ENCODE measurements at places on chromosomes 16 and 17.

- no peak for DNase-seq
These were observed 51.3 kb downstream of the CCDC42 start for GRCh38 chr17:8693328-8693727.

- no peak for DNase-seq
These were observed 7.3 kb downstream of the GNA13 start for GRCh38 chr17:65049085-65049756.

DNA sequence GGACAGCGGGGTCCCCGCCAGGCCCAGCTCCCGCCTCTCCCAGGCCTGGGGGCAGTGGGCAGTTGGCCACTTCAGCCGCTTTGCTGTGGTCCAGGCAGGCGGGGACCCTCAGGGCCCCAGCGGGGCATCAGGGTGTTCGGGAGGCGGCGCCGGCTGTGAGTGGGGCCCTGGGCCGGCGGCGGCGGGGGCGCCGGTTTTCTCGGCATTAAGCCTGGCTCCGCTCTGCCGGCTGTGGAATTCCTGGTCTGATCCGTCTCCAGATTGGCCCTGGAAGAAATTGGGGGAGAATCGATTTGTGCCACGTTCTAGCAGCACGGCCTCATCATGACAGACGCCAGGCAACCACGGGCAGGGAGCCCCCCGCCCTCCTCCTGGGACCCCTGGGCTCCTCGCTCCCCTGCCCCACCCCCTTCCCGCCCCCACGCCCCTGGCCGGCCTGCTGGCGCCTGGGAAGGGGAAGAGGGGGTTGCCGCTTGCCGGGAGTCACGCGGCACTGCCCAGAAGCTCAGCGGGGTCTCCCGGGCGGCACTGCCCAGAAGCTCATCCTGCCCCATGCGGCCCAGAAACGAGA is 28.6 kb upstream of the SSTR5 start:
- no peak for DNase-seq

DNA sequence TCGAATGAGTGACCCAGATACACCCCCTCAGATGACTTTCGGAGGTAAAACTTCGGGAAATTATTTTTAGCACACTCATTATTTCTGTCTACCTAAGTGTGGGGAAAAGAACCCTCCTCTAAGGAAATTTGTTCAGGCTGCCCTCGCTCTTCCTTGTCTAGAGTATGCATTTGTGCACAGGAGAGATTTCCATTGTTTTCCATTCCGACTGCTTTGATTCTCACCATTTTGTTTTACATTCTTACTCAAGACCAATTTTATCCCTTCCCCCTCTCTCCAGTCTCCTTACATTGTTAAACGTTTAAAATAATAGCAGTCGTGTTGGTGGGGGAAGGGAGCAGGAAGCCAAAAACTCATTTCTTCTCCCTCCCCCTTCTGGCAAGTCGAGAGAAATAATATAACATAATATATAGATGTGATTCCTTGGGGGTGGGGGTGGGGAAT is 1.5 kb upstream of the CHD3 start:
- DNase-seq = no peak

DNA sequence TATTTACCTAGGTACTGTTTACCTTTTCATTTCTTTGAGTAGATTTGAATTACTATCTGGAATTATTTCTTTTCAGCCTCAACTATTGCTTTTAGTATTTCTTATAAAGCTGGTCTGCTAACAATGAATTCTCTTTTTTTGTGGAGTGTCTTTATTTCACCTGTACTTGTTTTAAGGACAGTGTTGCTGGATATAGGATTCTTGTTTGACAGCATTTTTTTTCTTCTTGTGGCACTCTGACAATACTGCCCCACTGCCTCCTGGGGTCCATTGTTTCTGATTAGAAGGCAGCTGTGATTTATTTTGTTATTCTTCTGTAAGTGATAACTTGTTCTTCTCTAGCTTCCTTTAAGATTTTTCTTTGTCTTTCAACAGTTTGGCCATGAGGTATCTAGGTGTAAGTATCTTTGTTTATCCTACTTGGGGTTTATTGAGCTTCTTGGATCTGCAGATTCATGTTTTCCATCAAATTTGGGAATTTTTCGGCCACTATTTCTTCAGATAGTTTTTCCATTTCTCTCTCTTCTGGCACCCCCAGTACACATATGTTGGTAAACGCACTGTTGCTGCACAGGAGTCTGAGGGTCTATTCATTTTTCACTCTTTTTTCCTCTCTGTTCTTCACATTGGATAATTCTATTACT is 130.4 kb downstream of the AATF start:
- no peak for DNase-seq

DNA sequence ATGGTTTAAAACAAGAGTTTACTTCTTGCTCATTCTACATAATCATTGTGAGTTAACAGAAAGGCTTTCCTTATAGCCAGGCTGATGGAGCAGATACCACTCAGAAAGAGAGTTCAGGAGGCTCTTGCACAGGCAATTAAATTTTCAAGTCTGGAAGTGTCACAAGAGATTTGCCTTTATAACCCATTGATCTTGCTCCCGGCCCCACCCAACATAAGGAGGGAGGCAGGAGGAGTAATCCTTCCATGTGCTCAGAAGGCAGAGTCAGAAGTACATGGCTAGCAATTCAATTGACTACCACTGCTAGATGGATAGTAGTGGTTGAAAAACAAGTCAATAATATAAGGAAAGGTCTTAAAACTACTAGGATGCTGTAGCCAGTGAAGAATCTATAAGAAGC is 346.3 kb upstream of the CDH11 start:
- no peak for DNase-seq

DNA sequence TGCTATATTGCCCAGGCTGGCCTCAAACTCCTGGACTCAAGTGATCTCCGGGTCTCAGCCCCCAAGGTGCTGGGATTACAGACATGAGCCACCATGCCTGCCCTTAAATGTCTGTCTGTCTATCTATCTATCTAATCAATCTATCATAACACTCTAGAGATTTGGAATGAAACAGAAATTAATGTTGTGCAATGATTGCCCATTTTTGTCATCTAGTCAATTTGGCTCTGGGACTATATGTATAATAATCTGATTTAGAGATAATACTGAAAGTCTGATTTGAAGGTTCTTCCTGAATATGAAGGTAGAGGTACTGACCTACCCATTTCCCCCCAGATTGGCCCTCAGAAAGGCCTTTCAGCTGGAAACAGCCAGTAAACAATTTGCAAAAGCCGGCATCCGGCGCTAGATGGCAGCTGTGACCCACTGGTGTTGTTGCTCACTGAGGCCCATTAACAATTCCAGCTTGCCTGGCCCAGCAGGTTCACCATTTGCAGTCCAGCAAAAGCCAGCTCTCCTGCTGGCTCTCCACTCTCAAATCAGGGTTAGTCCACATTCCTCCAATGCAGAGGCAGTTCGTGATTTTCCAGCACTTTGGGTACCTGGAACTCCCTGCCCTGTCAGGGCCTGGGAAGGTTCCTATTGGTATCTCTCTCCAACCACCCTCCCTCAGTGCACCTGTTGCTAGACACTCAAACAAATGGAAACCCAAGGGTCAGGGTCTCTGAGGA is 22.9 kb upstream of the C16orf87 start:
- DNase-seq = peak; percentile 36

GRCh38 chr16:19309178-19309577 is 23.6 kb downstream of the CLEC19A start:
- DNase-seq = no peak

- DNase-seq = no peak
These were observed 29.6 kb downstream of the NTN1 start for GRCh38 chr17:9050801-9051401.

GRCh38 chr17:76501827-76502307 is 644 bp upstream of the RHBDF2 start:
- no peak for DNase-seq

DNA sequence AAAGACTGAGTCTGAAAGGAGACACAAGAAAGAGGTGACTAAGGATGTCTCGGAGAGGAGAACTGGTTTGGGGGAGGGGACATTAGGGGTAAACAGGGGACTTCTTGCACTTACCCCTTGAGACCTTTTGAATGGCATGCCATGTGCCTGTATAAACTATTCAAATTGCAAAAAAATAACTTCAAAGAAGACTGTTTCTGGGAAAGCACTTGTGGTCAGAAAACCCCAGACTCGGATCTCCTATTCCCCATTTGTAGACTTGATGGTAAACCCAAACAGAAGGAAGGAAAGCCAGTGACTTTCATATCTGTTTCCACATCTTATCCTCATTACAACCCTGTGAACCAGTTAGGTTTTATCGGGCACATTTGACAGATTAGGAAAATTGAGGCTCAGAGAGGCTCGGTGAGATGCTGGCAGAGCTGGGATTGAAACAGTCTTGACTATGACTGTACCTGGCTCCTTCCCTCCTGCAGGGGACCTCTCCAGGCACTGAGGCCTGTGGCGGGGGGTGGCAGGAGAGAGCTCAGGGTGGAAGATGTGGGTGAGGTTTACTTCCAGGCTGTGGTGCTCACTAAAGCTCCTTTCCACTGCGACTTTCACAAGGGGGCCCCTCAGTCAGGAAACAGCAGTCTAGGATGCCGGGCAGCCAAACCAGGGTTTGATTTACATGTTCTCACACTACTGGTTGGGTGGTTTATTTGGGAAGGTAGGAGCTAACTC is 30.5 kb upstream of the PLCG2 start:
- DNase-seq = no peak

- DNase-seq = no peak
These were observed 118.2 kb upstream of the SMURF2 start for GRCh38 chr17:64780096-64781013.

- DNase-seq = no peak
These were observed 42.5 kb upstream of the TANC2 start for GRCh38 chr17:62923258-62924150.

DNA sequence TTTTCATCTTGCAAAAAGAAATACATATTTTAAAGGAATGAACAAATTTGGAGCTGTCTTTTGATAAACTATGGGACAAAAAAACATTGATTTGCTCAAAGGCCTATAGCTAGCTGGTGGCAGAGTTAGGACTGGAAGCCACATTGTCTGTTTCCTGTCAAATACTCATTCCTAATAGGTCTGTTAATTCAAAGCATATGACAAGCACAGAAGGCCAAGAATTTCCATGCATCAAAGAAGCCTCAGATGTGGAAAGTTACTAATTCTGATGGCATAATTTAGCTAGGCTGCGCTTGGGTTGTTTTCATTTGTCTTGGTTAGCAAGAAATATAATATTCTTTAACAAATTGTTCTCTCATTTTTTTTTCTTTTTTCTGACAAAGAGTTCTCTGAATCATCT is 98.0 kb downstream of the CDK5R1 start:
- no peak for DNase-seq

GRCh38 chr16:495127-495748 is 32.3 kb upstream of the CAPN15 start:
- peak; percentile 31 for DNase-seq

- no peak for DNase-seq
These were observed 30.5 kb downstream of the NAGPA start for GRCh38 chr16:5003211-5003610.

DNA sequence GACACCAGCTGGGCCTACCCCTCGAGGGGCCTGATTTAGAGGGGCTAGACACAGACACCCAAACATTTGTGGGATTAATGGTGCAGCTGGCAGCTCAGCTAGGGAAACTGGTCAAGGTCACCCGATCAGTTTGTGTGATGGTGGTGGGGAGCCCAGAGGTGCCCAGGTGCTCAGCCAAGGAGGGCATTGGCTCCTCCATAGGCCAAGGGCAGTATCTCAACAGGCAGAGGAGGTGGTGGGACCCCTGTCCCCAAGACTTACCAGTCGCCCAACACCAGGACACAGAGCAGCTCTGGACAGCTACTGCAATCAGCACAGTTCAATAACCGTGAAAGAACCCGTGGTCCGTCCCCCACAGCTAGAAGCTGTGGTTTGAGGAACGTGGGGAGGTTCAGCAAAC is 120.9 kb downstream of the C16orf78 start:
- no peak for DNase-seq

- DNase-seq = no peak
These were observed 32.8 kb downstream of the NETO2 start for GRCh38 chr16:47110939-47111338.

- DNase-seq = no peak
These were observed 339.5 kb downstream of the HS3ST4 start for GRCh38 chr16:26031286-26031685.

DNA sequence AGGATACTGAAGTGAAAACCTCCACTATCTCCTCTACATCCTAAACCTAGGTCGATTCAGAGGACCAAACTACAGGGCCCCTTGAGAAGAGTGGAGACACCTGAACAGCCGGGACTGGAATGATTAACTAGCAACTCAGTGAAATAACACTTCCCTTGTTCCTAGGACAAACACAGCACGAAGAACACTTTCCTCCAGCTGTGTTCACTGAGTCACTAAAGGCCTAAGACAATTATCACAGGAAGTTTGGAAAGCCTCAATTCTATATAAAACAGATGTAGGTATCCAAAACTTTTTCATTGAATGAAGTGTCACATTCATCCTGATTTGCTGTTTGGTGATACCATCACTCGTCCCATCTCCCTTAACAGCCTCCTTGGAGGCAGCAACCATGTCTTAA is 15.5 kb upstream of the CUEDC1 start:
- DNase-seq = no peak

DNA sequence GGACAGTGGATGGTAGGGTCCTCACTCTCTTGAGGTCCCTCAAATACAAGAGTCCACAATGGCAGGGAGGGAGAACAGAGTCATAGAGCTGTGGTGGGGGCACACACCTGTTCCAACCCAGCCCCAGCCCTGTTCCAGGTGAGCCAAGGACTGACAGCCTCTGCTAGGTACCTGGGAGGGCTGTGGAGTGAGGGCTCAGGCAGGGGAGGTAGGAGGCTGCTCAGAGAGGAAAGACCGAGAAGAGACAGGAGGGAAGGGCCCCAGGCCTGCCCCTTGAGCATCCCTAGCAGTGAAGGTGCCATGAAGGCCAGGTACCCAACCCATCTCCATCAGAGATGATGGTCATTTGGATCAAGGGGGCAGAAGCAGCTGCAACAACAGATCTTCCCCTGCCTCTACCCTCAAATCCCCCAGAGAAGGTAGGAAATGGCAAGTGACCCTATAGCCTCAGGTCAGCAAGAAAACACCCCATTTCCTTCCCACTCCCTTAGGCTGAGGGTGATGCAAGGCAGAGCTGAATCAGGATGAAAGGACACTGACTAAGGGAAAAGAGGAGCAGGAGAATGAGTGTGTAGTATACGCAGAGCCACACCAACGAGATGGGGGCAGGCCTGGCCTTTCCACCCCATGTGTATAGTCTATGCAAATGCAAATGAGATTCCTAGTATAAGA is 28.6 kb downstream of the CD300LG start:
- no peak for DNase-seq

GRCh38 chr16:81945665-81946064 is 65.6 kb downstream of the SDR42E1 start:
- no peak for DNase-seq

DNA sequence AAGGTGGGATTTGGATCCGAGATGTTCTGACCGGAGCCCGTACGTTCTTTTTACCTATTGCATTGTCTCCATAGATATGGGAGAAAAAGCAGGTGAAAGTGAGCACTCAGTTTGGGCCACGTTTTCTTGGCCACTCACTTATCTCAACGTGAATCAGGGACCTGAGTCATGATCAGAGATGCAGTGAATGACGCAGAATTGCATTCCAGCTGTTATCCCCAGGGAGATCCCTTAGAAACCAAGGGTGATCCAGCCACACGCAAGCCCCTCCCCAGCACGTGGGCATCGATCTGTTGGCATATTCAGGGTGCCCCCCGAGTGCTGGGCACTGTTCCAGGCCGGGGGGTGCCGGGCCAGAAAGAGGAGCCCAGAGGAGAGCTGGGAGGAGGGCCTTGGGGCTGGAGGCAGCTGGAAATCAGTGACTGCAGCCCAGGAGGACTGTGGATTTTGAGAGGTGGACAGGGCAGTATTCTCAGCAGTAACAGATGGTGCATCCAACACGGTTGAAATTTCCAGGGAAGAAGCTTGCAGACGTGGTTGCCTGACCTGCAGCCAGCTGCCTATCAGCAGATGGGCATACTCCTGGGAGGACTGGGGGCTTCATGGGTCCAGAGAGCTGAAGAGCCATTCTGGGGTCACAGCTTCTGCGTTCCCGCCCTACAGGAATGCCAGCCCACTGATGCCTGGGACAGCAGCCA is 87.2 kb upstream of the CACNG5 start:
- DNase-seq = no peak
